ENCODE measurements at places on chromosomes 7 and 10.

- DNase-seq = no peak
These were observed 227.0 kb downstream of the TRIL start for GRCh38 chr7:28731092-28731658.

- no peak for DNase-seq
These were observed 60.6 kb upstream of the AKR1E2 start for GRCh38 chr10:4765428-4765827.

GRCh38 chr10:32253276-32253675 is 93.7 kb downstream of the EPC1 start:
- DNase-seq = no peak

DNA sequence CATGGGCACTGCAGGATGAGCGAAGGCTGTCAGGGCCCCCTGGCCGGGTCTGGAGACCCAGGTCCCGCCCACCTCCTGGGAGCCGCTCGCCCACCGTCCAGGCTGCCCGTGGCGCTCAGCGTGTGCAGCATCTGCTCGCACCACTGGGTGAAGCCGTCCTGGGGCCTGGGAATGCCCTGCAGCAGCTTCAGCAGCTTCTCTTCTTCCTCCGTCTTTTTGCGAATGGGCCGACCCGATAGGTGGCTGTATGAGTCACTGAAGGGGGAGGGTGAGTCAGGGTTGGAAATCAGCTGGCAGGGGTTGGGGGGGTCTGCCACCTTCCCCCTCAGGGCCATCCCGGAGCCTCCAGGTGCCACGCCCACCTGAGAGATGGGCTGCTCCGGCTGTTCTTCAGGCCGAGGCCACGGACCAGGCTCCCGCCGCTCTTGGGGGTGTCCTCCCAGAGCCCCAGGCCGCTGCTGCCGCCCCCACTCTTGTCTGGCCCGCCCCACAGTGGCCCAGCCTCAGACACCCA is 8.7 kb downstream of the GNB2 start:
- DNase-seq = no peak

GRCh38 chr7:4689151-4689550 is 7.1 kb downstream of the FOXK1 start:
- no peak for DNase-seq

DNA sequence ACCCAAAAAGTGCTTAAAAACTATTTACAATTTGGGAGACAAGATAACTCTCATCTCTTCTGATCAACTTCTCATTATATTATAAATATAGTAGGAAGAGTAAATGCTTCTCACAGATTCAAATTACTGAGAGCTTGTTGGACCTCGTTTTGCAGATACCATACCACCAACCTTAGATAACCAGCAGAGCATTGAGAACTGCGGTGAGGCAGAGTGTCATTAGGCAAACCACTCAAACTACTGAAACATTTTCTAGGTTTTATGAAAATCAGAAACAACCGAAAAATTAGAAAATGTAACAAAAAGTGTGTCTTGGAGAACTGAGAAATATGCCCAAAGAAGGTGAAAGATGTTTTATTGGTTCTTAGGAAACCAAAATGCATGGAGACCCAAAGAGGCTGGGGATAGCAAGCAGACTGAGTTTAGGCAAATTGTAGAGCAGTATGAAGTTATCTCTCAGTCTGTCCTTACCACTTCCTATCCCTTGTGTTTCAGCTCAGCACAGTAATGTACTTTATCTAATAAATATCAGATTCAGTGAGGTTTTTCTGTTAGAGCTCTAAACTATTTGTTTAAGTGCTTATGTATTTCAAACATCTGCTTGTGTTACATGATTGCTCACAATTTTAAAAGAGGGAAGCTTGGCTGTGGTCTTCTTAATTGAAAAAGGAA is 77.9 kb downstream of the HECTD2 start:
- no peak for DNase-seq

DNA sequence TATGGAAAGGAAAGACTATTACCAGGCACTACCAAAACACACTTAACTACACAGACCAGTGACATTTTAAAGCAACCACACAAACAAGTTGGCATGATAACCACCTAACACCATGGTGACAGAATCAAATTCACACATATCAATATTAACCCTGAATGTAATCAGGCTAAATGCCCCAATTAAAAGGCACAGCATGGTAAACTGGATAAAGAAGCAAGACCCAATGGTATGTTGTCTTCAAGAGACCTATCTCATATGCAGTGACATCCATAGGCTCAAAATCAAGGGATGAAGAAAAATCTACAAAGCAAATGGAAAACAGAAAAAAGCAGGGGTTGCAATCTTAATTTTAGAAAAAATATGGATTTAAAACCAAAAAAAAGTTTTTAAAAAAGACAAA is 86.0 kb downstream of the SAMD9 start:
- no peak for DNase-seq
